Occipital lobe (tissue), 3 donors: ENCODE measurements at places on chromosomes 13 and 19.

DNA sequence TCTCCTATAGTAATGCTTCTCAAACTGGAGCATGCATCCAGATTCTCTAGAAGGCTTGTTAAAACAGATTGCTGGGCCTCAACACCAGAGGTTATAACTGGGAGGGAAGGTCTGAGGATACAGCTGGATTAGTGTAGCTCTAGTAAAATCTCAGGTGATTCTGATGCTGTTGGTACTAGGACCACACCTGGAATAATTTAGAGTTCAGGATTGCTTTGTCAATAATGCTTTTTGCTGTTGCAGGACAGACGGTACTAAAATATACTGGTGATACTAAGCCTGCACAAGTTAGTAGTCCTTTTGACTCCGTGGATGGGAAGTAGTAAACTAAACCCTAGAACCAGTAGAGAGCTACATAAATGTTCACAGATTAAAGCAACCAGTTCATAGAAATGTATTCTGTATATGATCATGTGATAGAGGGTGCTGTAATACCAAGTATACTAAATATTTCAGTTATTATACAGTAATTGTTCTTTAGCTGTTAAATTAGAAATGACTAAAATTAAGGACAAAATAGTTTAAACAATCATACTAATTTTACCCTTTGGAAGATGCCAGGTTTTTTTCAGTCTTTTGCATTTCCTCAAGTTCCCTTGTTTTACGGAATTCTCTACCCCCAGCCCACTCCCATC is 258.2 kb upstream of the STARD13 start:
- DNase-seq = no peak

DNA sequence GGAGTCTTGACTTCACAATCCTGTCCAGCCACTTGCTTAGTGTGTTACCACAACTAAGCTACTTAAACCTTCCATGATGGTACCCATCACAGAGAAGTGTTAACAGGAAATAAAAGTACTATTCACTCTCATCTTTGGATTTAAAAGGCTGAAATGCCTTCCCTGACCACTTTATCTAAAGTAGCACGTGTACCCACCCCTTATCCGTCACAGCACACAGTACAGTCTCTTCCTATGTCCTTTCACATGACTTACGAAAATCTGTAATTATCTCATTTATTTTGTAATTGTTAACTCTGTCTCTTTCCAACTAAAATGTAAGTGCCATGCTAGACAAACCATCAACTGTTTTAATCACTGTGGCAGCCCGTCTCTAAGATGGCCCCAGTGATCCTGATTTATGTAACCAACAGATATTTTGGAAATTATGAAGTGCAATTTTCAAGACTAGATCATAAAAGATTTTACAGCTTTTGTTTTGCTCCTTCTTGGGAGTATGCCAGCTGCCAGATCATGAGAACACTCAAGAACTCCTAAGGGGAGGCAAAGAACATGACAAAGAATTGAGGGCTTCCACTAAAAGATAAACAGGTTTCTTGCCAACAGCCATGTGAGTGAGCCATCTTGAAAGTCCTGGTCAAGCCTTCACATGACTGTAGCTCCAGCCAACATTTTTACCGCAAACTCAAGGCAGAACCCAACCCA is 44.9 kb downstream of the DIAPH3 start:
- no peak for DNase-seq

DNA sequence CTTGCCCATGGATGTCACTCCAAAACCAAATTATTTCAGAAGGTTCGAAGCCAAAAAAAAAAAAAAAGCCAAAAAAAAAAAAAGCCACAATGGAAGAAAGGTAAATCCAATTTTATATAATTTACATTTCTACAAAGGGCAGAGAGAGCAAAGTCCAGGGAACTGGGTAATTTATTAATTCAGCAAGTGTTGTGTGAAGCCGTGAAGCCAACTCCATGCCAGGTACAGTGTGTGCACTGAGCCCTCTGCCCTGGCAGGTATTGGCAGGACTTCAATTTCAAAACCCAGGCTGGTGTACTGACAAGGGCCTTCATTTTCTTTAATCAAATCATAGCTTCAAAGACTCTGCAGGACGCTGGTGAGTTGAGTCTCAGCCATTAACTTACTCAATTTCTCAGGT is 5.5 kb upstream of the RFPL4A start:
- DNase-seq = no peak

DNA sequence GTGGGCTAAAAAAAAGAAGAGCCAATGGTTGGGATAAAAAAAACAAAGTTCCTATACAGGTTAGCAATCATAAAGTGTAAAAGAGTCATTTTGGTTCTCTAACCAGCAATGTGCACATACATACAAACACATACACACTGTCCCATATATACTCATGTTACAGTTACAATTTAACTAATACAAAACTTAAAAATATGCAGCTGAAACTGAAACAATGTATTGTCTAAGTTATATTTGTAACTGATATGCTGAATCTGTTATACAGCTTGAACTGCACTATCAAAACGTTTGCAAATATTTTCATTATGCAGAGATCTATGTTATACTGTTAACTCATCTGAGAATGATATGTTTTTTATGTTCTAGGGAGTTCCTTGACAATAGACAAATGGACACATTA is 173.7 kb downstream of the KLF12 start:
- DNase-seq = no peak

GRCh38 chr13:60933638-60934037 is 482.0 kb downstream of the PCDH20 start:
- no peak for DNase-seq

GRCh38 chr13:109913936-109914510 is 127.6 kb upstream of the IRS2 start:
- no peak for DNase-seq

- DNase-seq = no peak
These were observed 540.4 kb downstream of the DIAPH3 start for GRCh38 chr13:59623206-59623915.

- DNase-seq = no peak
These were observed 4.8 kb downstream of the FFAR3 start for GRCh38 chr19:35363001-35363590.

GRCh38 chr19:47240996-47241918 is 10.3 kb upstream of the BBC3 start:
- peak; percentile 55 for DNase-seq

- DNase-seq = no peak
These were observed 12.4 kb downstream of the PRR36 start for GRCh38 chr19:7861619-7862412.

DNA sequence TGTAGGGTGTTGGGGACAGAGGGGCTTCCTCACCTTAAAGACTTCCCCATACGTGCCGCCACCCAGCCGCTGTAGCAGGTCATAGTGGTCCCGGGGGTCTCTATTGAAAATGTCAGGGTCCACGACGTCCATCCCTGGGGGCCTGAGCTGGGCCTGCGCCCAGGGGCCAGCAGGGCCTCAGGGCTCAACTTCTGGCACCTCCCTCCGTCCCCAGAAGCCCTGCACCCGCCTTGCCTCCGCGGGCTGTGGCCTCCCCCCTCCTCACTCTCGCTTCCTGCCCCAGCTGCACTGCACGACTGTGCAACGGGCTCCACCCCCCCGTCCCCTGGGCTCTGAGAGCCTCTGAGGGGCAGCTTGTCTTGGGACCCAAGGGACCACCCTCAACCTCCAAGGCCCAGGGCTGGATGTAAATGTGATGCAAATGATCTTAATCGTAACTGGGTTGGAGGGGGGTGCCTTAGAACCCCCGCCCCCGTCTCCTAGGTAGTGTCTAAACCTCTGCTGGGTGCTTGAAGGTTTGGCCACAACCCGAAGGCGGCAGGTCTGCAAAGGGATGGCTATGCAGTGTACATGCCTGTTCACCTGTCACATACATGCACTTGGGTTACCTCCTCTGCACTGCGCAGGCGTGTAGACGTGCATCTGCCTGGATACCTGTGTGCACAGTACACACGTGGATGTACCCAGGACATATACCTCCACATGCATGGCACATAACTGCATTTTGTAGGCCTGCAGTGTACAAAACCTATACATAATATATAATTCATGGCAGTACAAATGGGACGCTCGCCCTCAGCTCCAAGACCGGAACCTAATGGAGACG is at the start of gene MAP4K1:
MAP4K1 (minus strand) TSS at position 190 of the 826 bp plus-strand sequence; CDS start at position 132, 58 bp downstream.
- DNase-seq = no peak

- DNase-seq = no peak
These were observed 39.1 kb downstream of the EFNB2 start for GRCh38 chr13:106496072-106496997.

GRCh38 chr13:114237415-114238112 is 2.9 kb downstream of the CDC16 start:
- DNase-seq = no peak

DNA sequence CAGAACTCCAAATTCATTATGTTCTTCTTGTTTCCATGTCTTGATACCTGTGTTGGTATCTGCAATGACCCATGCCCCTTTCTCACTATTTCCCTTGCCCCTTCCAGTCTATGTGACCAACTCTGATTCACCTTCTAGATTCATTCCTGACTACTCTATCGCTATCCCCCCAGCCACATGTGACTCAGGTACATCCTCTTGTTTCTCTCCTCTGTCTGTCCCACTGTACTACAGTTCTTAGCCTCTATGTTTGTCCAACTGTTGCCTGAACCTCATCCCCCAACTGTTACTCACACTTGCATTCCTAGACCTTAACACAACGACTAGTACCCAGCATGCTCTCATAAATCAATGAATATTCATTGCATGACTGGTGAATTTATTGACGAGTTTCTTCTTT is 10.0 kb upstream of the FLT3 start:
- DNase-seq = no peak

DNA sequence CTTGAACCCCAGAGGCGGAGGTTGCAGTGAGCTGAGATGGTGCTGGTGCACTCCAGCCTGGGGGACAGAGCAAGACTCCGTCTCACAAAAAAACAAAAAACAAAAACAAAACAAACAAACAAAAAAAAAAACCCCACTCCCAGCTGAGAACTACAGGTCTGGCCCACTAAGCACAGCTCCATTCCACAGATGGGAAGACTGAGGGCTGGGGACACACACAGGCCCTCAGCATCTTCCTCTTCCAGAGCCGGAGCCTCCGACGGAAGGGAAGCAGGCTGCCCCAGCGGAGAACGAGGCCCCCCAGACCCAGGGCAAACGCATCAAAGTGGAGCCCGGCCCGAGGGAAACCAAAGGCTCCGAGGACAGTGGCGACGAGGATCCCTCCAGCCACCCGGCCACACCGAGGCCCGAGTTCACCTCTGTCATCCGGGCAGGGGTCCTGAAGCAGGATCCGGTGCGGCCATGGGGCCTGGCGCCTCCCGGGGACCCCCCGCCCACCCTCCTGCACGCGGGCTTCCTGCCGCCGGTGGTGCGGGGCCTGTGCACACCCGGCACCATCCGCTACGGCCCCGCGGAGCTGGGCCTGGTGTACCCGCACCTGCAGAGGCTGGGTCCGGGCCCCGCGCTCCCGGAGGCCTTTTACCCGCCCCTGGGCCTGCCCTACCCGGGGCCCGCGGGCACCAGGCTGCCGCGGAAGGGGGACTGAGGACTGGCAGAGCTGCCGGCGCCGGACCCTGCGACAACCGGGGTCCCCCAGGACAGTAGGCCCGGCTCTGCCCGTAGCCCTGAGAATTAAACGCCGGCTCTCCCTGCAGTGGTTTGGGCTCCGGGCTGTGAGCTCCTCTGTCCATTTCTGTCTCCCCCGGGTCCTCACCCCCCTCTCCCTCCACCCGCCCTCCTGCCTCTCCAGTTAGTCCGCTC is 3.2 kb downstream of the TMEM160 start:
- no peak for DNase-seq

- no peak for DNase-seq
These were observed 66.7 kb downstream of the SIPA1L3 start for GRCh38 chr19:37973666-37974065.

GRCh38 chr19:17246681-17247425 is 1.1 kb upstream of the NR2F6 start:
- DNase-seq = no peak

GRCh38 chr19:13986348-13986904 is 19.7 kb downstream of the RFX1 start:
- DNase-seq = peak; percentile 55

GRCh38 chr13:40979232-40979631 is 39.9 kb downstream of the ELF1 start:
- DNase-seq = no peak
